BJ (cell line): ENCODE measurements at places on chromosomes 5 and 9.

GRCh38 chr5:56615361-56616153 is 199.8 kb upstream of the MAP3K1 start:
- no peak for DNase-seq

GRCh38 chr9:122346478-122347347 is 24.1 kb upstream of the PTGS1 start:
- DNase-seq = no peak

GRCh38 chr9:134835448-134835847 is 45.2 kb upstream of the FCN2 start:
- no peak for DNase-seq

GRCh38 chr5:154524859-154525258 is 46.8 kb upstream of the HAND1 start:
- DNase-seq = no peak
